ENCODE measurements at places on chromosomes 3 and 15.

DNA sequence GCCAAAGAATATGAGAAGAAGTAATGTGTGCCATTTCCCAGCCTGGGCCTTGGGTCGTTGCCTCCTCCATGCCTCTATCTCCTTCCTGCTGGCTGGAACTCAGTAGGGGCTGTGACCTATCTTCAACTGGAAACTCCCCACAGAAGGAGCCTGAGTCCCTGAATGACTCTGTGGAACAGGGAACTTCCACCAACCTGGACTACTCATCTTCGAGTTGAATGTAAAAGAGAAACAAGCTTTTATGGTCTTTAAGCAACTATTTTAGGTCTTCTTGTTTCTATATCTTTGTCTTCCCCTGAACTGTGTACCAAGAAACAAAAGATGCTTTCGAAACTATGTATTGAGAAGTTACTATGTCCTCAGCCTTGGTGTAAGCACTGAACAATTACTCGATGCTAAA is 355.3 kb upstream of the NR2F2 start:
- DNase-seq = no peak

GRCh38 chr3:149529099-149529498 is 54.6 kb downstream of the TM4SF4 start:
- DNase-seq = no peak

DNA sequence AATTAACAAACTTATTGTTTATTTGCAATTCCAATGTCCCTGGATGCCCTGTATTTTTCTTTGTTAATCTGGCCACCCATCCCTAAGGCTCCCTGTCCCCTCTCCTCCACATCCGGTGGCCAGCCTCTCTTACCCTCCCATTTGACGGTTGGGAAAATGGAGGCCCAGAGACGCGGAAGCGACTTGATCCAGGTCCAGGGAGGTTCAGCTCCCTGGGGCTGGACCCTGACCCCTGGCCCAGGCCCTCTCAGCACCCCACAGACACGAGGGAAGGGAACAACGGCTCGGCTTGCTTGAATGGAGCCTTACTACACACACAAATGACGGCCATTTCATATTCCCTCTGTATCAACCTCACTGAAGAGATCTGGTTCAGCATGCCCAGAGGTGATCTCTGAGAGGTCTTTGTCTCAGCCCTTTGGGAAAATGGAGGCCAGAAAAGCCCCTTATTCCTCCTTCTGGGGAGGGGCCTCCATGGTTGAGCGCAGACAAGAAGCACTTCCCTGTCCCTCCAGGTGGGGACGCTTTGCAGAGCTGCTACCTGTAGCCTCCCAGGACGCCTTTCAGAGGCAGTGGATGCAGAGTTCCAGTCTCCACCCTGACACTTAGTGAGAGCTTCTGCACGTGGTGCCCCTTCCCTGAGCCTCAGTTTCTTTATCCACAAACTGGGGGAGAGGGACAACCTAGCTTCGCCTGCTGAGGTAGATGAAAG is 82.1 kb downstream of the ATP2B2 start:
- no peak for DNase-seq

DNA sequence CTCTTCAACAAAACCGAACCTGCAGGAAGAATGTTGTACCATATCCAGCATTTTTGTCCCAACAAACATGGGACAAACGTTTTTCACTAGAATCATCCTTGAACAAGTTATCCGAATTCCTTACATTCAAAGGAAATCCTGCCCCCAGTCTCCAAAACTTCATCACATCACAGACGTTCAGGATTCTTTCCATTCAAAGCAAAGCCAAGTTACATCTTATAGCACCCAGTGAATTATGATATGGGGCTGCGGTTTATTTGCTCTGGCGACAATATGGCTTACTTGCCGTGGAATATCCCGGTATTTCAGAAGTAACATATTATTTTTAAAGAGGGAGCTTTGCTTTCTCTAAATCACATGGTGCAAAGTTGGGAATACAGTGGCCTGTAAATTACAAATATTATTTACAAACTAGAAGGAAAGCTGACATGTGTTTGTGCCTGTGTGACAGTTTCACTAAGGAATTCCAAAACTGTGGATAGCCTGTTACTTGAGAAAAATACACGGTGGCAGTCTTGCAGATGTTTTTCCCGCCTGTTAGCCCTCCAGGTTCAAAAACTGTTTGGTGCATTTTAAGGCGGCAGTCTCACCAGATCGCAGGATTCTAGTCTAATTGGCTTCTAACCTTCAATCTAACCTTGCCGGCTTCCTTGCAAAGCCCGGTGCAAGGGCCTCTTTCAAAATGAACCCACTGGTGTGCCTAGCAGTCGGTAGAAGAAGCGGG is 736 bp upstream of the MBNL1 start:
- no peak for DNase-seq

GRCh38 chr3:171239757-171240503 is 213.4 kb upstream of the SLC2A2 start:
- DNase-seq = peak; percentile 28

Data from NCI-H345 (cell line).